ENCODE measurements at places on chromosomes 1 and 21.

GRCh38 chr1:36753451-36753850, 270.7 kb upstream of the CSF3R start:
- no peak for DNase-seq

DNA sequence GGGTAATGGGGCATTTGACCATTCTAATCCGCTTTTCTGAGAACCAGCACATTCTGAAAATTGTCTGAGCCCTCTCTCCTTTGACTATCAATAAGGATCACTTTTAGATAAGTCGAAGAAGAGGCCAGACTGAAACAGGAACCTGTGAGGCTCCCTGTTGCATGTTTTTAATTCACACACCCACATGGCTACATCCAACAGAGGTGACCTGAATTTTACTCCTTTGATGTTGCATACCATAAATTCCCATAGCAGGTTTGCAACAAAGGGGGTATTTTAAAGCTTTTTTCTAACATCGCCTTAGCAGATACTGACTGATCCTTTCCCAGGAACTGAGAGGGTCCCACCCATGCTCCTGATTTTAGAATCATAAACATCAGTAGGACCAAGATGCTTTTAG, 450.8 kb downstream of the USP25 start:
- DNase-seq, result no peak

DNA sequence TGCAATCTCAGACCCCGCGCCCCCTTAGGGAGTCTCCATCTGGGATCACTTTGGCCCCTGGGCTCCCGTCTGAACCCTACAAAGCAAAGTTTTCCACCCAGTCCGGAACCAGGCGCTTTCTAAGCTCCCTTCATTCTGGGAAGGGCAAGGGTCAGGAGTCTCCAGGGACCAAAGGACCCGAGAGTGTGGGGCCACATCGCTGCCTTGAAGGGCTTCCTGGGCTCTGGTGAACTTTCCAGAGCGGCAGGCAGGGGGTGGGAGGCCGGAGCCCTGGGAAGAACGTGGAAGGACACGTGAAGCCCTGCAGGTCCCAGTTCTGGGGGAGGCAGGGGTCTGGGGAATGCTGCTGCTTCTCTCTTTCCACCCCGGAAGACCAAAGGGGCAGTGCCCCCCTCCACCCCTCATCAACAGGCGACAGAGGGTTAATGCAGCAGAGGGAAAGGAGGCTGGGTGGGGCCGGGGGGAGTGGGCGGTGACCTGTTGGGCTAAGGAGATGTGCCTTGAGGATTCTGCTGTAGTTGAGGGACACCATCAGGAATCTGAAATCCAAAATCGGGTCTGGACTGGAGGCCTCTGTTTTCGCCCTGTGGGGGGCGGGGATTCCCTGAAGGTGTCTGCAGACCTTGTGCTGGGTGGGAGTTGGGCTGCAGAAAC, 734 bp downstream of the CDK18 start:
- DNase-seq, result no peak

GRCh38 chr1:109790735-109791494, 27.2 kb upstream of the EPS8L3 start:
- no peak for DNase-seq

DNA sequence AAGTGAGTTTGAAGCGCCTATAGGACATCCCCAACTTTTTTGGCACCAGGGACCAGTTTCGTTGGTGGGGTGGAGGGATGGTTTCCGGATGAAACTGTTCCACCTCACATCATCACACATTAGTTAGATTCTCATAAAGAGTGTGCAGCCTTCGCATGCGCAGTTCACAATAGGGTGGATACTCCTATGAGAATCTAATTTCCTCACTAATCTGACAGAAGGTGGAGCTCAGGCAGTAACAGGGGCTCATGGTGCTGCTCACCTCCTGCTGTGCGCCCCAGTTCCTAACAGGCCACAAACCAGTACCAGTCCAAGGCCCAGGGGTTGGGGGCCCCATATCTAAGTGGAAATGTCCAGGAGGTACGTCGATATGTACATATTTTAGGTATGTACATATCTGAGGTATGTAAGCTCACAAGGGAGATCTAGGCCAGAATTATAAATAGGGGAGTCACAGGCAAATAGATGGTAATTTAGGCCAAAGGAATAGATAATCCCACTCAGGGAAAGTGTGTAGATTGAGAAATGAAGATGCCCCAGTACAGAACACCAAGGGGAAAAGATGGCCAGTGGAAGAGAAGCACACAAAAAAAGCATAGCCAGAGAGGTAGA, 27.5 kb upstream of the RASAL2 start:
- DNase-seq, result no peak

DNA sequence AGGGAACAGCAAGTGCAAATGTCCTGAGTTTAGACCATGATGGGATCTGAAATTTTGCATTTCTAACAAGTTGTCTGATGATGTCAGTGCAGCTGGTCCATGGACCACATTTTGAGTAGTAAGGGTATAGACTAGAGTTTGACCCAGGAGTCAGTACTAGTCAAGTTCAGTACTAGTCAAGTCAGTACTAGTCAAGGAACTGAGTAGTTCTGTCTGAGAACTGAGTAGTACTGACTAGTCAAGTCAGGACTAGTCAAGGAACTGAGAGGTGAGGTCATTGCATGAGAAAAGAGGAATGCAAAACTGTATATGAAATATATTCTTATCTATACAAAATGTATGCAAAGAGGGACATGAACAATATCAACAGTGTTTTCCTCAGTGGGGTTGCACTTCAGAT, 34.1 kb downstream of the TSEN15 start:
- no peak for DNase-seq

GRCh38 chr1:31228986-31229385, 10.7 kb downstream of the NKAIN1 start:
- DNase-seq, result no peak

DNA sequence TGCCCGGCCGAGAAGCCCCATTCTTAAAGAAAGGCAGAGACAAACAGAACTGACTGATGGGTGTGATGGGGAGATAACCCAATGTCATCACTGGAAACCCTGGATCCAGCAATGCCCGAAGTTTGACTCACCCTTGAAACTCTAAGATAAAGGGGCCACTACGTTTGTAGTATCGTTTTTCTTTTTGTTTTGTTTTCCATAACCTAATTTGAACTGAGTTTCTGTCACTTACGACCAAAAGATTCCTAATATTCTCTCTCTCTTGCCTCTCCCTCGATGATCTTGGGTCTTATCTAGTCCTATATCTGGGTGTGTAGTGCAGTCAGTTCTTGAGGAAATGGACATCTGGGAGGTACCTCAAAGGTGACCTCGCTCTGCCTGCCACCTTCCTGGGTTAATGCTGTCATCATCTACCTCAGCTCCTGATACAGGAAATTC, 57.8 kb upstream of the ID3 start:
- DNase-seq, result no peak

DNA sequence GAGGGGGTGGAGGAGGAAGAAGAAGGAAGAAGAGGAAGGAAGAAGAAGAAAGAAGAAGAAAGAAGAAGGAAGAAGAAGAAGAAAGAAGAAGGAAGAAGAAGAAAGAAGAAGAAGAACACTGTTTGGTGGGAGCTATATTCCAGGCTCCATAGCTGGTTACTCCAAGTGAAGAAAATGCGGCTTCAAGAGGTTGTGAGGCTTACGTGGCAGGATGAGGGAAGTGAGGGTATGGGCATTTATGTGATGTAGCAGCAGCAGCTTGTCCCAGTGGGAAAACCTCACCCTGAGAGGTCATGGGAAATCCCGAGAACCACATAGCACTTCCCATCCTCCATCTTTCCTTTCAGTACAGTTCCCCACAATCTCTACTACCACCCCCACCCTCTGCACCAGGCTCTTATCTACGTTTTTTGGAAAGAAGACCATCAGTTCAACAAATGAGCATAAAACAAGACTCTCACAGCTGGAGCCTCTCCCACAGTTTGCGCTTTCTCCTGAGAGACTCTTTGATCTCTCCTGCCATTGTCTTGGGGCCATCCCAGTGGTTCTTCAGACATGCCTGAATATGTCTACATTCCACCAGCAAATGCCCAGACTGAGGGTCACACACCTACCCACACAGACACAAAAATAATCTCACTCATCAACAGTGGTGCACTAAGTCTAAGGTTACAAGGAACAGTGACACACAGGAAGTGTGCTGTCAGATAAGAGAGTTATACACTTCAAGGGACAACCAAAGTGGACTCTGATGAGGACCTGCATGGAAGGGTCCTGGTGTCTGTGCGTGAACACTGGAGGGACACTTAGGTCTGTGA, 77.9 kb upstream of the KCNJ15 start:
- no peak for DNase-seq

- no peak for DNase-seq
These were observed 173.3 kb downstream of the RUNX1 start for GRCh38 chr21:34875830-34876229.

DNA sequence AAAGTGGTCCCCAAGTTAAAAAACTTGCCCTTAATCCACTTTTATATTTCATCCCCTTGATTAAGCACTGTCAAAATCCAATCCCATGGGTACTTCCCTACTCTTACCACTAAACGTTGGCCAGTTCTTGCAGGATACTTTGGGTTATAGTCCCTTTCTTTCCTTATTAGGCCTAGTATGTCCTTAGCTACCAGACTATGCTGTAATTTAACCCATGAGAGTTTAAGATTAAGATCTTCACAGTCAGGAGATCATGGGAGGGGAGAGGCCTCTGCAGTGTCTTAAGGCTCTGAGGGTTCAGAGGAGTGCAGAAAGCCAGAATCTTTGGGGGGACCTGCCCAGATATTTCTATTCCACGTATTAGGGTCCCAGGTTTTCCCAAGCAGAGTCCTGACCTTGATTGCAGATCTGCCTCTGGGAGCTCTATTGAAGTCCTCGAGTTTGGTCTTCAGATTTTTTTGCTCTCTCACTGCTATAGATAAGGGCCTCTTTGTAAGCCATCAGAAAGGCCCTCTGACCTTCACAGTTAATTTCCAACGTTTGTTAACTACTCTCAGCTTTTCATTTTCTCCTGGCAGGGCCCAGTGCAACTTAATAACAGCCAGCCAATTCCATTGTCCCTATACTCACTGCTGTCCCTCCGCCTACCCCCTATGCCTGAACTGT, 9.0 kb upstream of the CGN start:
- no peak for DNase-seq
